ENCODE measurements at places on chromosomes 1 and 21. TPM values are rescaled to one million over a fixed set of nuclear protein-coding genes. Genes with fewer than 3 reads are reported as not detected.

ADAM30 gene
- total RNA-seq = 0.05 TPM

DNA sequence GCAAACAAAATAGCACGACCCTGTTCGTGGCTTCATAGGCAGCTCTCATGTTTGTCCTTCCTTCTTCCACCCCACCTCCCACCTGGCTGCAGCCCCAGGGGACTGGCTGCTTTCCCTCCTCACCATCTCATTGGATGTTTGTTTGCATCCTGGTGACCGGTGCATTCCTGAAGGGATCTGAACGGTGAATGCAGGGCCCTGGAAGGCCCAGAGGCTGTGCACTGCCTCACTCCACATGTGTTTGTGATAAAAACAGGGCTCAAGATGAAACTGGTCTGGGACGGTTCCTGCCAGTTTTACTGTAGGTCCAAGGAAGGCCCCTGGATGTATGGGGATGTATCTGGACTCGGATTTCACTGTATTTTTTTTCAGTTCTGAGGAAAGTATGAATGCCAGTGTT is 42.8 kb downstream of the CNN3 start:
- peak; percentile 99 for ATAC-seq

OR10J1 gene
- 0.08 TPM for total RNA-seq

OLFML2B gene
- total RNA-seq = 1.9 TPM

F13B gene
- total RNA-seq = not detected

DNA sequence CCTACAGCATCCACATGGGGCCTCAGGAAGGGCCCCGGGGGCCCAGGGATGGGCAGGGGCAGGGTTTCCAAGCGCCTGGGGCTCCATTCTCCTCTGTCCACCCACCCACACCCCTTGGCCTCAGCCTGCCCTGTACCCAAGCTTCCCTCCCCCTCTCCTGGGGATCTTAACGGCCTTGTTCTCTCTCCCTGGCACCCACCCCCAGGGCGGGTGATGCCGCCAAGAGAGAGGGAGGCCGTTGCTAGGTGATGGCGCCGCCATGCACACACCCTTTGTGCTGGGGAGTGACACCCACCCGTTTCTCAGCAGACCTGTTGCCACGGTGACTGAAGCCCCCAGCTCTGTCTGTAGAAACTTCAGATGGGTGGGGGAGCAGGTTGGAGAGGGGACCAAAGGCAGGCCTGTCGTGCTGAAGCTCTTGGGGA is 7.6 kb downstream of the GPR37L1 start:
- peak; percentile 8 for ATAC-seq

DNA sequence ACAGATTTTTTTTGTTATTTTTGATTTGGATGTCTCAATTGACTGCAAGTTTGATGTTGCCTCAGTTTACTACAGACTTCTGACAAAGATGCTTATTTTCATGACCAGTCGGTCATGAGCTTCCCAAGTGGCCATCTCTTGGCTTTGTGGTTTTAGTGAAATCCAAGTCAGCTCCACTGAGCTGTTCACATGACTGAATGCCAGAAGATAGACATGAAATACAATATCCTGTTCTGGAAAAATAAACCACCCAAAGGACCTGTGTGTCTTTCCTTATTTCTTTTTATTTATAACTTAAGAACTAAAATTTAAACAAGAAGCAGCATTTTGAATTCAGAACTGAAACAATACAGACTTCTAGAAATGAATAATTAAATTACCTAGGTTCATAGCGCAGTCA is 89.3 kb downstream of the HMCN1 start:
- no peak for ATAC-seq

NDUFS2 gene
- 104 TPM for total RNA-seq

MYBPH gene
- total RNA-seq = 0.24 TPM

DNA sequence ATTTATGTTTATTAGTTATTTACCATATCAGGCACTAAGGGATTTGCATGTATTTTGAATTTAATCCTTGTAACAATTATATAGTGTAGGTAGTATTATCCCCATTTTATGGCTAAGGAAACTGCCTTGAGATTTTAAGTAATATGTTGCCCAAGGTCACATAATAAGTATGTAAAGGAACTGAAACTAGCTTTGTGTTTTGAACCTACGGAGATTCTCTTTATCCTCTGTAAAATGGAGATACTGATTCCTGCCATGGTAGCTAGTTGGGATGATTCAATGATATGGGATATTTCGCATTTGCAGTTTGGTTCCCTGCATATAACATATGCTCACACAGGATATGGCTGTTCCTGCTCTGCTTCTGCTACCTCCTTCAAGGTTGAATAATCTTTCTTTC is 144.3 kb downstream of the ST6GALNAC3 start:
- ATAC-seq = no peak

DNA sequence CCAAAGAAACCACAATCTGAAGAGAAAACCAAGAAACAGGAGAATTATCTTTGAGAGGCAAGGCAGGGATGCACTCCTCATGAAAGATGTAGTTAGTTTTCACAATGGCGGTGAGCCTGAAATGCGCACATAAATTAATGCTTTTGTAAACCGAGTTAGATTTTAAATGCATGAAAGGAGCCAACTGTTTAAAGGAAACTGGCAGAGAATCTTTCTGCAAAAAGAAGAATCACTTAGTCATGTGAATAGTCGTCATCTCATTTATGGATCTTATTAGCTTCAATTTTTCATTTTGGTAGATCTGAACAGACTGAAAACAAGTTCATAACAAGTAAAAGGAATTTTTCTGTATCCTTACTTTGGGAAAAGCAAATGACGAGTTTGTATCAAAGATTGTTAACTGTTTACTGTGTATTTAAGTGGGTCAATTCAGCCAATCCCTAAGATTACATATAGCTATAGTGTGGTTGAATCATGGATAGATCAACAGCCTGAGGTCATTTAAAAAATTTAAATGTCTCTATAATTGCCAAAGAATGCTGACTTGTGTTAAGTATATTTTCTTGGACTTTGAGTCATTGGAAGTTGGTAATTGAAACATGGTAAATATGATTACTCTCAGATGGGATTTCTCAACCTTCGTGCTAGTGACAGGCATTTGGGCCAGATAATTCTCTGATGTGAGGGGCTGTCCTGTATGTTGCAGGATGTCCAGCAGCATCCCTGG is 226.6 kb upstream of the KAZN start:
- peak; percentile 62 for ATAC-seq

GRCh38 chr1:183678819-183679218 is 25.7 kb upstream of the APOBEC4 start:
- no peak for ATAC-seq

GPR37L1 gene
- 0.42 TPM for total RNA-seq

- no peak for ATAC-seq
Observed at GRCh38 chr1:179973198-179974110, 18.8 kb downstream of the CEP350 start.

DNA sequence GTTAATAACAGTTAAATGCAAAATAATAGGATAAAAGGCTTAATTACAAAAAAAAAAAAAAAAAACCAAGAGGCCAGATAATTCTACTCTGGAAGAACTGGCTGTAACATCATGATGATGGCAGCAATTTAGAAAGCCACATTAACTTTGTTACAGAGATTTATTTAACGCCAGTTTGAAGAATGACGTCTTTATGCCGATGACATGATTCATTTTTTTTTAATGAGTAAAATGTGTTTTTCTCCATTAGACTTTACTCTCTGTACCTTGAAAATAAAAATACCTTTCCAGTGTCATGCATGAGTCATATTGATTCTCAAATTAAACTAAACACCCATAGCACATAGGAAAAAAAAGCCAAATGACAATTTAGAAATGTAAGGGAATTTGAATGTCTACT is 226.1 kb downstream of the RGS7 start:
- ATAC-seq = peak; percentile 14

WNT4 gene
- total RNA-seq = 0.41 TPM

GRCh38 chr1:958823-959730 is at the start of gene NOC2L:
Gene NOC2L (minus strand): TSS chr1:959256. CDS start chr1:959240, 16 bp downstream.
- peak; percentile 82 for ATAC-seq

LCE3A gene
- not detected for total RNA-seq

GRCh38 chr1:2330519-2331199 is 60.7 kb downstream of the MORN1 start:
- ATAC-seq = peak; percentile 94

Measured in motor neuron (in vitro differentiated cells).